SK-N-SH treated with all-trans-retinoic acid at 6 μM for 48 hours (cell line): ENCODE measurements at places on chromosomes 4 and X.

DNA sequence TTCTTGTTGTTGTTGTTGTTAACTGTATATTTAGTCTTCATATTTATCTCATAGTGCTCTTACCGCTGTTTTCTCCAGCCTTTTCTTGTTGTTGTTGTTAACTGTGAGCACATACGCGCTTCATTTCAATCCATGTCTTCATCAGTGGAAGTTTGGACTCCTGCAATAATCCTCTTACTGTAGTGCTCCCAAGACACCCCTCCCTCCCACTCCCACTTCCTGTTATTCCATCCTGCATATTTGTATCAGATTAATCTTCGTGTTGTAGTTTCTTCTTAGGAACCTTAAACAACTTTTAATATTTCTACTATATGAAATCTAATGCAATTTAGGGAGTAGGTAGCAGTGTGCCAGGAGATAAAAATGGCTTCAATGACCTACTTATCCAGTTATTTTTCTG, 674.8 kb downstream of the RAPGEF2 start:
- ATAC-seq = no peak

DNA sequence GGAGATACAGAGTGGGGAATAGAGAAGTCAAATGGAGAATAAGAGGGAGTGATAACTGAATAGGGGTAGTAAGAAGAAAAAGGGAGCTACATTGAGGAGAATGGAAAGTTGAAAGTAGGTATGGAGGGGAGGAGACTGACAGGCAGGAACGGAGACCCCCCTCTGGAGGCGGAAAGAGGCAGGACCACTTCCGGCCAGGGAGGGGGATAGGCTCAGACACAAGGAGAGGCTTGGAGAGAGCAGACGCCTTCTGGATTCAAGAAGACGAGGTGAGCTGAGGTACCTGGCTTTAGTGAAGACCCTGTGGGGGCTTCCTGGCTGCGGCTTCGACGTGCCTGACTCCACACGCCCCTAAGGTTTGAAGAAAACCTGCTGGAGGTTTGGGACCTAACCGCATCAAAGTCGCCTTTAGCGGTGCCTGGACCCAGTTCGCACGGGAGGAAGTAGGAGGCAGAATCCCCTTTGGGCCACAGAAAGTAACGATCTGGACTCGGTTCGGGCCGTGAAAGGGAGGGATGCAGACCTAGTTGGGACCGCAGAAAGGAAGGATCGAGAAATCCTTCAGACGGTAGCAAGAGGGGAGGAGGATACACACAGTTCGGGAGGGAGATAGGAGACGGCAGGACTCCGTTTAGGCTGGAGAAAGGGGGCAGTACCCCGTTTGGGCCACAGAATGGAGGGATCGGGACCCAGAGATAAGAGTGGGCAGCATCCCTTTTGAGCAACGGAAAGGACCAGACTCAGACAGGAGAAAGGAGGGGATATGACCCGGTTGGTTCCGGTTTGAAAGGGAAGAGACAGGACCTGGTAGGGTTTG, at the start of gene TRO:
TRO (plus strand) TSS at position 215 of the 817 bp plus-strand sequence. CDS start 1,423 bp downstream, outside the sequence.
- peak; percentile 74 for ATAC-seq

GRCh38 chr4:71872767-71873415, 89.0 kb upstream of the GC start:
- ATAC-seq = no peak

- no peak for ATAC-seq
Observed at GRCh38 chr4:8552024-8552423, 28.2 kb upstream of the GPR78 start.

- ATAC-seq = no peak
Observed at GRCh38 chrX:23784470-23785331, 1.7 kb downstream of the SAT1 start.

DNA sequence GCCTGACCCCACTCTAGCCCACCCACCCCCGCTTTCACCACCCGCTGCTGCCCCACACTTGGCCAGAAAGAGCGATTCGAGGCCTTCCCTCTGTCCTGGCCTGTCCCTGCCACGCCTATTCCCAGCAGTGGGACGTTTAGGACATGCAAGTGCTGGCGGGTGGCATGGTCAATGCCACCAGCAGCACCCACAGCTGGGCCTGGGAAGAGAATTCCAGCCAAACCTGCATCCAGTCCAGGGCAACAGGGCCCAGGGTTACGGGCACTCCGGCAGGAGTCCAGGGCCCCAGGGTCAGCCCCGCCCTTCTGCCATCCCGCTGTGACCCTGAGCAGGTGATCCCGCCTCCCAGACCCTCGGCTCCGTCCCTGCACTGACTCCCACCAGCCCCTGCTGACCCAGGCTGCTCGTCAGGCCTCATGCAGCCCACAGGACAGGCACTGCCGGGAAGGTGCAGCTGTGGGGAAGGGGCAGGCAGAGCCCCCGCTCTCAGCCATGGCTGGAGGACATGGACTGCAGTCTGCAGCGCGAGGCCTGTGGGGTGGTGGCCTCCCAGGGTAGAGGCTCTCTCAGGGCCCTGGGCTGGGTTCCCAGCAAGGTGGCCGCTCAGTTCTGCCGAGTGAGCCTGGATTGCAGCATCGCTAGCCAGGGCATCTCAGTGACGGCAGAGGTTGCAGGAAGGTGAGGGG, 6.8 kb upstream of the HTRA3 start:
- ATAC-seq = no peak

DNA sequence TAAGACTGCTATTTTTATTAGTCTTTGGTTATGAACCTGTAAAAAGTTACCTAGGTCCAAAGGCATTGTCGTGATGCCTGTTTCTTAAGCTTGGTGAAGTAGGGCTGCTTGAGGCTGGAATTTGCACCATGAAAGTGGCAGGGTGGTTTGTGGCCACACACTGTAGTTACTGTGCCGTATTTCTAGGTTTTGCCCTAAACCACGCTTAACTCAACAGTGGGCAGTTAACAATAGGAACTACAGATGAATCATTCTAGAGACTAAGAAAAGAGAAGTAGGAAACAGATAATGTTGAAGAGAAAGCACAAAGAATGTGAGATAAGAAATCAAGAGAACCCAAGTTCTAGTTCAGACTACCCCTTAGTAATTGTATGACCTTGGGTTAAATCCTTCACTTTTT, 11.5 kb downstream of the ETNPPL start:
- no peak for ATAC-seq

DNA sequence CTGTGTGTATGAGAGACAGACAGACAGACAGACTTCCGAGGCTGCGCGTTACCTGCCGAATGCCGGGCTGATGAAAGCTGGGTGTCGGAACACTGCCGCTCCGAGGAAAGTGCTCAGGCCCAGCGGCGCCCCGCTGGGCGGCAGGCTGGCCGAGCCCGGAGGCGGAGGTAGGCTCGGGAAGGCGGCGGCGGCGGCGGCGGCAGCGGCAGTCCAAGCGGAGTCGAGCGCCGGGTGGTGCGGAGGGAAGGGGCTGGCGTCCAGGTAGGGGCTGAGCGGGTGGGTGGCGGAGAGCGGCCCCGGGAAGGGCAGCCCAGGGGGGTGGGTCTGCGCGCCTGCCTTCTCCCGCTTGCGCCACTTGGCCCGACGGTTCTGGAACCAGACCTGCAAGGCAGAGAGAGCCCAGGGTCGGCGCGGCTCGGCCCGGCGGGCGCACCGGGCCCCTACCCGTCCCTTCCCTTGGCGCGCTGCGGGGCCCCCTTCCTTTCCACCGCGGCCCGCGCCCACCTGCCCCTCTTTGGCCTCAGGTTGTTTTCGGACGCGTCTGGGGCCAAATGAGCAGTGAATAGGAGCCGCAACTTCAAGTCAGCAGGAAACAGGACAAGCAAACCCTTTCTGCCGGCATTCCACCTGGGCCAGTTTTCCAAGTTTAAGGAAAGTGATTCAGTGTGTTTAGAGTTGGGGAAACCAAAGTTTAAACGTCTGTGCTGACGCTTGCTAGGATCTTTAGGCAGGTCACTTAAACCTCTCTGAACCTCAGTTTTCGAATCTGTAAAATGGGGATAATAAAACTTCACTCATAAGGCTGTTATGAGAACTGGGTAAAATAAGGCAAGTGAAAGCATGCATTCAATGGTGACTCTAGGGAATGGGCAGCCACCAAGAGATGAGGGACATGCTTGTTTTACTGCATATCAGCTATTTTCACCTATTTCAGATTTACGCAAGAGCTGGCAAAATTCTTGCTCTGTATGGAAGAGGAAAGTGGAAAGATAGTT, 8.4 kb downstream of the ARX start:
- ATAC-seq = no peak

DNA sequence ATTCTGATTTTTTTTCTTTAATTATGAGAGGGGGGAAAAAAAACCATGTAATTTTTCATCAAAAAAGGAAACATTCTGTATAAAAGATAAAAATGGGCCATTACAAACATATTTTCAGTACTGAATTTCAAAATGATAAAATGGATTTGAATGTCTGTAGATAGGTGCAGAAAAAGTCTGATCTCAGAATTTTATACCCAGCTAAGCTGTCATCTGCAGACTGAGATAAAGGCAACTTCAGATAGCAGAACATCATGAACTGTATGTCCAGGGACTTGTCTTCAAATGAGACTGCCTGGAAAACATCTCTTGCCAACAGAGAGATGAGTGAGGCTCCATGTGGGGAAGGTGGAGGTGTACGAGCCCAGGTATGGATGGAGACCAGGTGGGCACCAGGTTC, 118.5 kb upstream of the PSAPL1 start:
- no peak for ATAC-seq

- peak; percentile 58; the same call in 2 of the 3 replicates for ATAC-seq
Observed at GRCh38 chrX:96407072-96407471, 277.6 kb upstream of the DIAPH2 start.

DNA sequence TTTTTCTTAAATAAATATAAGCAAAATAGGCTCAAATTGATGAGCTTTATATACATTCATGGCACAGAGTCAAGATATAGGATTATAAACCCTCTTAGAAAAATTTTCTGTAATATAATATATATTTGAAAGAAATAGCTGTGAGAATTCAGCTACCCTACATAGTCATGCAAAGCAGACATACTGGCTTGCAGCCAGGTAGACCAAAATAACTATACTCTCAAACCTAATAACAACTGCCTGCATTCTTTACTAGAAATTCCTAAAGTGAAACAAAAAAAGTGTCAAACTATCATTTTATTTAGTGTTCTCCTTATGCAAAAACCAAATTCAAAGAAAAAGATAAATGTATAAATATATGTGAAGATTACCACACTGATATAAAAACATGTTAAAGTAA, 1390.2 kb downstream of the C4orf33 start:
- ATAC-seq = no peak

GRCh38 chr4:75370576-75370975, 143.6 kb downstream of the RCHY1 start:
- no peak for ATAC-seq

DNA sequence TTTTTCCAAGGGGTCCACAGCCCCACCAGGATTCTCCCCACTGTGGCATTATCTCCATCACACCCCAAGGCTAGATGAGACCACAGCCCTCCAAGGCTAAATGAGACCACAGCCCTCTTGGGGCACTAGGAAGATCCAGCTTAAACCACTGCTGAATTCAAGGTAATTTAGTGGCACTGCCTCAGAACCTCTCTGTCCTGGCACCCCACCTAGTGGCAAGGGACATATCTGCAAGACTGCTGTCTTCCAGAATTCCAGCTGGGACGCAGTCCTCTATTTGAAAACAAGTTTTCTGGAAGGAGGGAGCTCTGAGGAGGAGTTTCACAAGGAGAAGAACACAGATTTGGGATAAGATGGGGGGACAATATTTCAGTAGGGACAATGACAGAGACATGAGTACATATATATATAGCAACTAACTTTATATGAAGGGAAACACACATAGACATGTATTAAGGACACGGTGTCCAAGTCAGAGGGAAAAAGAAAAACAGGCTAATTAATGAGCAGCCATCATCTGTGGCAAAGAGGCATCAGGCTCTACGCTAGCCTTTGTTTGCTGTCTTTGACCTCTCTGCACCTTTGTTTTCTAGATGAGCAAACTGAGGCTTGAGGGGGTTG, 9.3 kb downstream of the CETN2 start:
- ATAC-seq = peak; percentile 65

DNA sequence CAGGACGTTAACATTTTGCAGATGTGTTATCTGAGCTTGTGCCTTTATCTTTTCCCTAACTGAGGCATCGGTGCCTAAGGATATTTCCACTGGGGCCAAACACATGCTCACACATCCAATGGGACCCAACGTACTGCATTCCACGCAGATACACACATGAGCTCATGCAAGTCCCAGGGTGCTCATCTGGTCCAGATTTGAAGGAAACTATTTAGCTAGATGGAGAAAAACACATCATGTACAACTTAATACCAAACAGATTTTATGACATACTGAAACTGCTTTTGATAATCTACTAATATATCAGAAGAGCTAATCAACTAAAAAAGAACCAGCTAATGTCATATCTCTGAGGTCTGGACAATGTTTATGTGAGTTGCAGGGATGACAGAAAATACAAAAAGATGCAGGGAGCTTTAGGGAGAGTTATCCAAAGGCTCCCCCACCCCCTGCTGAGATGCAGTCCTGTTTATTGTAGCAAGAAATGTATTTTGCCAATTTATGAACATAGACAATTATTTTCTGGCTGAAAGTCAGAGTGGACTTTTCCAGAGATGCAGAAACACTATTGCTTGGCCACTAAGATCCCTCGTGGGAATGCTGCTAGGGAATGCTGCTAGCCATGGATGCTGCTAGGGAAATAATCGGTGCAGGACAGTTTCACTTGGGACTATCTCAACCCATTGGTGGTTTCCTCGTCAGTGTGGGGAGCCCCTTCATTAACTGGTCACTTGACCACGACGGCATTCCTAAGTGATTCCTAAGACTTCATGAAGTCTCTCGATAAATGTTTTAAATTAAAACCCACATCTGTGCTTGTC, 172.8 kb downstream of the SMIM20 start:
- ATAC-seq = peak; percentile 63

GRCh38 chrX:134929808-134930207, 61.0 kb upstream of the SMIM10 start:
- no peak for ATAC-seq

- no peak for ATAC-seq
Observed at GRCh38 chr4:12729384-12729783, 754.8 kb downstream of the RAB28 start.

- peak; percentile 48 for ATAC-seq
Observed at GRCh38 chr4:78068481-78068880, 11.4 kb downstream of the FRAS1 start.

- ATAC-seq = no peak
Observed at GRCh38 chr4:142516686-142517526, 329.2 kb downstream of the INPP4B start.
